ENCODE measurements at places on chromosomes 7 and 10.

DNA sequence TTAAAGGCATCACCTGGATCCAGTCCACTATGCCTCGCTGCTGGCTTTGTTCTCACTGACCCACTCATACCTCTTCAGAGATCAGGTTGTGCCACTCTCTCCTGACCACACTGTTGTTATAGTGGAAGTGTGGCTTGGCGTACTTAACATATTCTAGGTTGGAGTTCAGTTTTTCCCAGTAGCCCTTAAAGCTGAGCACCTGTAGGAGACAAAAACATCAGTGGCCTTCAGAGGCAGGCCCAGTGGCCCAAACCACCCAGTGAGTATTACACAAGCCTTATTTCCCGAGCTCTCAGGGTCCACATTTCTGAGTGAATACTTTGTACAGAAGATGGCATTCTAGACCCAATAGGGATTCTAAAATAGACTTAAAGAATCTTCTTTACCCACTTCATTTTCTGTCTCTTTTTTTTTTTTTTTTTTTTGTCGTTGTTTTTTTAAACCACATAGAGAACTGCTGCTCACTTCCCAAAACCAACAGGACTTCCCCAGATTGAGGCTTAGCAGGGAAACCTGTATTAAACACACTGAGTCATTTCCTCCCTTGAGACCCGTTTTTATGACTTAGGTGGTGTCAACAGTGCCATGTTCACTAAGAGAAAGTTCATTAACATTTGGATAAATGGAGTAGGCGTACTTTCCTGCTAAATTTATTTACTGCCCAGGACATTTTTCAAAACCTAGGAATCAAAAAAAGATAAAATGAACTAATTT is 85.8 kb downstream of the GSAP start:
- no peak for DNase-seq

DNA sequence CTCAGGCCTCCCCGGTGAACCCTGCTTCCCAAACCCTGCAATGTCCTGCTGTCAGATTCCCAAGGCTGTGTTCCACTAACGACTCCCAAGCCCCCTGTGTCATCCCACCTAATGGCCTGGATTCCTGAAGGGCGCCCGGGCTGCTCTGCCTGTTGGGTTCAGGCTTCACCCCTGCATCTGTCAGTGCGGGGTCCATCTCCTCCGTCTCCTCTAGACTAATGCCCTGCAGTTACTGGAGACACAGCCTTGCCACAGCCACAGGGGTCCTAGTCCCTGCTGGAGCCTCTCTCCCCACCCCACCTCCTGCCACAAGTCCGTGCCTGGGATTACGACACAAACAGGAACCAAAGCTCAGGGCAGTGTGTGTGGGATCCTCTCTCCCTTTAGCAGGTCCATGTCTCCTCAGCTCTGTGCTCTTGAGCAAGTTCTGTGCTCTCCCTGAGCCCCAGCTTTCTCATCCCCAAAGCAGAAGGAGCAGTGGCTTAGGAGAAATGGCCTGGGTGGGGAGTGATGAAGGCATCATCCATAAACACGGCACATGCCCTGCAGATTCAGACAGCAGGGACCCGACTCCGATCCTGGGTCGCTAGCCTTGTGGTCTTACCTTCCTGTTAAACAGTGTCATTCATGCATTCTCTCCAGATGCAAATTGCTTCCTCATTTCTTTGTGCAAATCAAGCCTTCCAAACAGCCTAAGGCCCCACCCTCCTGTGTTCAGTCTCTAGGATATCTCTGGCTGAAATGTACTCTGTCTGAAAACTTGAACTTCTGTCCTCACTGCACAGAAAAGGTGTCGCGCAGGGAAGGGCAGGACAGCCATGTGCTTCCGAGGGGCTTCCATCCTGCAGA is 8.2 kb upstream of the RBP3 start:
- no peak for DNase-seq

DNA sequence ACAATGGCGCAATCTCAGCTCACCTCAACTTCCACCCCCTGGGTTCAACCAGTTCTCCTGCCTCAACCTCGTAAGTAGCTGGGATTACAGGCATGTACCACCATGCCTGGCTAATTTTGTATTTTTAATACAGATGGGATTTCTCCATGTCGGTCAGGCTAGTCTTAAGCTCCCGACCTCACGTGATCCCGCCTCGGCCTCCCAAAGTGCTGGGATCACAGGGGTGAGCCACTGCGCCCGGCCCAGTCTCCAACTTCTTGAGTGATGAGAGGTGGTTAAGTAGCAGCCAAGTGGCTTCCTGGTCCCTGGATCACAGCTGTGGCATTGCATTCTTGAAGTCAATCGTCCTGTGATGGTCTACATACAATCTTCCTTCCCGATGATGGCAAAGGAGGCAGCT is 46.1 kb upstream of the NFE2L3 start:
- no peak for DNase-seq

DNA sequence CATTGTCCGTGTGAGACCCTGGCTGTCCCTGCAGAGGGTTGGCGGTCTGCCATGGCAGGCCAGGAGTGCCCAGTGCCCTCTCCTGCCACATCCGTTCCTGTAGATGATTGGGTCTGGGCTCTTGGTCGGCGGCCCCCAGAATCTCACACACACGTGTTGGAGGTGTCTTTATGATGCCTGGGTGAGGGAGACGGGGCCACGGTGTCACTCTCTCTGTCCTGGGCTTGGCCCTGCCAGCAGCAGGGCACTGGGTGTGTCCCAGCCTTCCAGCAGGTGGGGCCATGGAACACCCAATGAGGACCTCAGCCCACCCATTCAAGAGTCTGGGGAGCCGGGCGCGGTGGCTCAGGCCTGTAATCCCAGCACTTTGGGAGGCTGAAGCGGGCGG is 30.2 kb downstream of the UNC5B start:
- no peak for DNase-seq

- no peak for DNase-seq
These were observed 69.9 kb upstream of the NKX6-2 start for GRCh38 chr10:132855889-132856288.

DNA sequence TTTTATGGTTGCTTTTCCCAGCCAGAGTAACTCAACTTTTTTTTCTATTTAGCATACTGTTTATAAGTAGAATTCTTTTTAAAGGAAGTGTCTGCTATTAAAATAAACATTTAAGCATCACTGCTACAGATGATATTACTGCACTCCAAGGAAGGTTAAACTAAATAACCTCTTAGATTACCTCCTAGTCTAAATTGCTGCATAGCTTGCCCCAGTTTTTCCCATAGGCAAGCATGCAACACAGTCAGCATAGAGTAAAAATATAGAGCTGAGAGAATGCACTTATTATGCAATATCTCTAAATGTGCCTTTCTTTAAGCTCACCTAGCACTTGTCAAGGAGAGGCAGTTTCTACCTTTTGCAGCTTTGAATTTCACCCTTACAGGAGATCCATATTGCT is 1392.4 kb upstream of the CELF2 start:
- no peak for DNase-seq

DNA sequence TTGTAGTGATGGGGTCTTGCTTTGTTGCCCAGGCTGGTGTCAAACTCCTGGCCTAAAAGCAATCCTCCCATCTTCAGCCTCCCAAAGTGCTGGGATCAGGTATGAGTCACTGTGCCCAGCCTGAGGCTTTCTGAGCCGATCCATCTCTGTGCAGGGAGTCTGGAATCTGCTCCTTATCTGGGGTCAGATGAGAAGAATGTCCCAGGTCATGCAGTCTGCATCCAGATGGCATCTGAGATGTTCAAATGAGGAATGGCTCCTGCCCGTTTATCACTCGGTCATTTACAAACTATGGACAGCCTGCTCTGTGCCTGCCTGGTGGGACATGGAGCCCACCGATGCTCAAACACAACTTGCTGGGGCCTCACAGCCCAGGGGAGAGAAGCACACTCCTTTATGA is 11.1 kb upstream of the SLC18A3 start:
- DNase-seq = no peak

GRCh38 chr7:107559864-107560263 is 3.9 kb downstream of the COG5 start:
- no peak for DNase-seq

GRCh38 chr7:21624320-21624719 is 81.5 kb downstream of the DNAH11 start:
- DNase-seq = no peak

- DNase-seq = no peak
These were observed 65.1 kb downstream of the ZRANB1 start for GRCh38 chr10:125006921-125007426.

- no peak for DNase-seq
These were observed 26.8 kb upstream of the CACUL1 start for GRCh38 chr10:118781541-118781940.

DNA sequence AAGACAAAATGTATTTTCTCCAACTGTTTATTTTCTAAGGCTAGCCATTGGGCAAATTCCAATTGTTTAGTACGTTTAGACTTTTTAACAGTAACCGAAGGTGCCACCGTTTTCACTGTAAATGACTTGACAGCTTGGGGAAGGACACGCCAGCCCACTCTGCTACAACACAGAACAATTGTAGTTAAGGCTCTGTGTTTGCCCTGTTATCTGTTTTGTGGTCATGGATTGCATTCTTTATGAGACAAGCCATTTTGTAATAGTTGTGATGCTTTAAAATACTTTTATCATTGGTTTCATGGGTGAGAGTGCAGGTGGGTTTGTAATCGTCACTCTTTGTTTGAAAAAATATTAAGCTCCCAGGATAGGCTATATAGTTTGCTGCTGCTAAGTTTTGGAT is 6.6 kb upstream of the PITRM1 start:
- no peak for DNase-seq

DNA sequence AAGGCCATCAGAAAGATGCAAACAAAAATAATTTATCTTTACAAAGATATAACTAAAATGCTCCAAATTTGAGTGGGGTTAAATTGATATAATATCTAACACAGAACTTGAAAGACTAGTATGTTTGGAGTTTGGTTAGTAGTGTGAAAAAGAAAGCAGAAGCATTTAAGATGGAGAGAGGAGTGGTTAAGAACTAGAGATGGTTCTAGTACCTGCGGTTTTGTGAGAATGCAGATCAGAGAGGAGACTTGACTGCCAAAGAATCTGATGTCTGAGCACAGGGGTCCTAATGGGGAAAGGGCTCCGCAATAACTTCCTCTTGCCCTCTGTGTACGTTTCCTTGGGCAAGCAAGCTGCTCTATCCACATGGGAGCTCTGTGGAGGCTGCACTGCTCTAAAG is 506.8 kb upstream of the COBL start:
- no peak for DNase-seq

DNA sequence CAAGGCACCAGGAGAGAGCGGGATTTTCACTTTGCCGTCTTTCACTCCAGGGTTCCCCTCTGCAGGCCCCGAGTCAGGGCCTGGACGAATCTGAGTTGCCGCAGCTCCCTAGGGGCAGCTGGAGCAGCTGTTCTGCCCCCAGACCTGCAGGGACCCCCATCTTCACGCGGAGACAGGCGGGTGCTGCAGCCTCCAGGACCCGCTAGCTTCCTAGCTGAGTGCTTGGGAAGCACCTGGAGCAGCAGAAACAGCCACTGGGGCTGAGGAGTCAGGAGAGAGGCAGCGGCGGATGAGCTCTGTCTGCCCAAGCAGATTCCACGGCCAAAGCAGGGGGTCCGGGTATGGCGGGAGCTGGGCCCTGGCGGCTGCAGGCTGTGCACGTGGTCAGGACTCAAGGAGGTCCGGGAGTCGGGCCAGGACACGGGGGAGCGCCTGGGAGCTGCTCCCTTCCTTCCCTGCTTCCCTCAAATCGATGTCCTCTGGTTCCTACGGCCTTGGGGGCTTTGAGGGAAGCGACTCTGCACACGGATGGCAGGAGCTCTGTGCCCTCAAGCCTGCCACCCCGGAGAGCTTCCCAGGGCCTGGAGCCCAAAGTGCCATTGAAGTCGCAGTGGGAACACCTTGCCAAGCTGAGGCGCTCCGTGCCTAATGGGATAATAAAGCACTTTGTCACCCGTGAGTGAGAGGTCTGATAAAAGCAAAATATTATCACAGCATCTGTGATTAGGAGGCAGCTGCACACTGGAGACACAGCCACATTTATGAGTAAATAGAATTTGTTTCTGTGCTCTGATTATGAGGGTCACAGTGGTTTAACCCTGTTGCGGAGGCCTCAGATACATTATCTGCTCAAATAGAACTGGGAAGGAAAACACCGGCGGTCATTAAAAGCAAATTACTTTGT is 17.2 kb downstream of the MNX1 start:
- DNase-seq = no peak

DNA sequence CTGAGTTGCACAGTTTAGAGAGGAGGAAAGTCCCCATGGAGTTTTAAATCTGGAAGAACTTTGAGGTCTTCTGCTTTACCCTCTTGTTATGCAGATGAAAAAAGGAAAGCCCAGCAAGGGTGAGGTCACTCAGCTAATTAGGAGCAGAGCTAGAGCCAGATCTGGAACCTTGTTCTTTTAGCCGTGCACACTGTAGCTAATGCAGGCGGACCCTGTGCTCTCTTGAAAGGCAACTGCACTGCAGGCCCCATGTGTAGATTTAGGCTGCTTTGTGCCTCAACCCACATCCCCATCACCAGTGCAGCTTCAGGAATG is 63.4 kb downstream of the SYPL1 start:
- DNase-seq = peak; percentile 52

DNA sequence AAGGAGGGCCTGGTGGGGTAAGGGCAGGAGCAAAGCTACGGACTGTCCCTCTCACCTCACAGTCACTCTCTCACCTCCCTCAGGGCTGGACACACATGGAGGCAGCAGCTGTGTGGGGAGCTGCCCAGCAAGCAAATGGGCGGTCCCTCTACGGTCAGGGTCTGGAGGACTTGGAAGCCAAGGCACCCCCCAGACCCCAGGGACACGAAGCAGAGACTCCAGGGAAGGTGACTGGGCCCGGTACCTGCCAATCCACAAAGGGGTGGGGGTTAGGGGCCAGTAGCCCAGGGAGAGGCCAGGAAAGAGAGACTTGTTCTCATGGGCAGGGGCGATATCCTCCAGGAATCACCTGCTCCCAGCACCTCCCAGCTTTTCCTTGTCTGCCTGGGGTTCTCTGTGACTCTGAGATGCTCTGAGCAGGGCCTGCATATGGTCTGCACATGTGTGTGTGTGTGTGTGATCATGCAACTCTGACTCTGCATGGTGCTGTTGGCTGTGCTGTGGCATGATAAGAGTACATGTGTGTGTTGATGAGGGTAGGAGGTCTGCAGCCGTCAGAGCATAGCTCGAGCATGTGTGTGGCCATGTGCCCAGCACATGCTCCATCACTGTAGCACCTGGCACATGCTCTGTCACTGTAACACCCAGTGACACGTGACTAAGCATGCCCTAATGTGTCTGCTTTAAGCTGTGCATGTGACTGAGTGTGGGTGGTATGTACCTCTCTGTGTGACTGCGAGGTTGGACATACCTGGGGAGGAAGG is 4.6 kb upstream of the LDB3 start:
- DNase-seq = no peak

DNA sequence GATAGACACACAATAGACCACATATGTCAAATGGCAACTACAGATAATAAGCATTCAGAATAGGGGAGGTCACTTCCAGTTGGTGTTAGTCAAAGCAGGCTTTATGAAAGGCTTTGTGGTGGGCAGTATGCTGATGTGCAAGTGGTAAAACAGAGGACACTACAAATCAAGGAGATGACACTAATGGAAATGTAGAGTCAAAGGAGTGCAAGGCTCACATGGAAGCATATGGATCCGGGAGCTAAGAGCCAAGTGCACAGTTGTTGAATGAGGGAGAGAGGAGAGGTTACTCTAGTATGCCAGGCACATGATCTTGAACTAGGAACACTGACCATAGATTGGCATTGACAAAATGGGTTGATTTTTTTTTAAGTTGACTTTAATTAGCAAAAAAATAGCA is 62.7 kb downstream of the GRM3 start:
- DNase-seq = no peak

- DNase-seq = no peak
These were observed 71.5 kb downstream of the MAPK8 start for GRCh38 chr10:48377751-48378530.

Data from HAP-1 (cell line).